Activated CD4-positive, alpha-beta T cell treated with anti-CD3 and anti-CD28 coated beads, Interleukin-2, amount 50 U/mL, for 4 hours (primary cell): ENCODE measurements at places on chromosomes 1 and 21.
A peak's percentile ranks its signal among the peaks of the same experiment; 100 is the strongest.

- DNase-seq = no peak
These were observed 365.9 kb downstream of the COL11A1 start for GRCh38 chr1:102742426-102742825.

DNA sequence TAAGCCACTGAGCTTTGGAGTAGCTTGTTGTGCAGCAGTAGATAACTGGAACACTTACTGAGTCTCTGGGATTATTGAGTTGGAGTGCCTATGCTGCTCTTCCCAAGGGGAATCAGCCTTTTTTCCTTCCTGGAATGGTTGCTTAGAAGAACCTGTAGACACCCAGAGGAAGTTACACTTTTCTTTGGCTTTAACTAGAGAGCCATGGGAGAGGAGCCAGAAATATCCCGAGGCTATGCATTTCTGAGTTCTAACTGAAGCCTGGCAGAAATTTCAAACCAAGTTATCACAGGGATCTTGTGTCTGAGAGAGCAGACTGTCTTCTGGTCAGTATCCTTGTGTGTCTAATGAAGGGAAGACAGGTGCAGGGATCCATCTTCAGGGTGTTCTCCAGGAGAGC, 28.3 kb downstream of the LAMC1 start:
- DNase-seq = no peak

DNA sequence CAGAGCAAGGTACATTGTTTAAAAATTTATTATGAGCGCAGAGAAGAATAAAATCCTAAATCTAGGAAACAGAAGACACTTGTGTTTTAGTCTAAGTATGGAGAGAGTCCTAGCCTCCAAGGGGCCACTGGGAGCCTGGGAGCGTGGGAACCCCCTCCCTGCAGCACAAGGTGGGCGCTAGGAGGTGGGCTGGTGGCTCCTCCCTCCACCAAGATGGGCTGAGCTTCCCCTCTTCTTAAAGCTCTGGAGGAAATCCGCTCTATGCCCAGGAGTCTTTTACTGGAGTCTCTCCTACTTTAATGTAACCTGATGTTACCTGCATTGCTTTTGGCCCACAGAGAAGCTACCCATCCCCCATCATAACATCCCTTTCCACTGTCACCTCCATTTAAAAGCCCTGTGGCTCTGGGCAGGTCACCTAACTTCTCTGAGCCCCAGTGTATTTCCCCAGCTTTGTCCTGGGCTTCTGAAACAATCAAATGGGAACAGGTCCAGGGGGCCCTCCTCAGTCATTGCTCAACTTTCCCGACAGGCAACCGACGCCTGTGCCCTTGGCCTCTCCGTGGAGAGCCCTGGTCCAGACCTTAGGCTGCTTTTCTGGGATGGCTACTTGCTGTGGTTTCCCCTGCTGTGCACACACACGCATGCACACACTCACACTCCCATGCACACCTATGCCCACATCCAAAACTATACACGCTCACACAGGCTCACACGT, 181.5 kb downstream of the NPHP4 start:
- DNase-seq = no peak

- no peak for DNase-seq
These were observed 3.4 kb downstream of the IGSF21 start for GRCh38 chr1:18110968-18111367.

DNA sequence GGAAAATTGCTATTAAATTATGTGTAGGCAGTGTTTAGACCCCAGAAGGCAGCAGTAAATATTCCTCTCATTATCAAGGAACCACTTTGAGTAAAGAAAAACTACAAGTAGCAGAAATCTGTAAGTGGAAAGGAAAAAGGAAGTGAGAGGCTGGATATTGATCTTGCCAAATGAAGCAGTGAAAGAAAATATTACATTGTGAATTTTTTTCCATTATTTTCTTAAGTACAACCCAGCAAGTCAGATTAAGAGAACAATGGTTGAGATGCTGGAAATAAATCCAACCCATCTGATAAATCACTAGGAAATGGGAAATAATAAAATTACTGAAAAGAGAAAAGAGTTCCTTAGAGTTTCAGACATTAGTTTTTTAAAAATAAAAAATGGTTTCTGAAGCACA, 106.7 kb downstream of the HMCN1 start:
- no peak for DNase-seq

- no peak for DNase-seq
These were observed 6.8 kb downstream of the CORT start for GRCh38 chr1:10456661-10457060.

GRCh38 chr1:60936591-60937342, 145.6 kb upstream of the NFIA start:
- DNase-seq = no peak

DNA sequence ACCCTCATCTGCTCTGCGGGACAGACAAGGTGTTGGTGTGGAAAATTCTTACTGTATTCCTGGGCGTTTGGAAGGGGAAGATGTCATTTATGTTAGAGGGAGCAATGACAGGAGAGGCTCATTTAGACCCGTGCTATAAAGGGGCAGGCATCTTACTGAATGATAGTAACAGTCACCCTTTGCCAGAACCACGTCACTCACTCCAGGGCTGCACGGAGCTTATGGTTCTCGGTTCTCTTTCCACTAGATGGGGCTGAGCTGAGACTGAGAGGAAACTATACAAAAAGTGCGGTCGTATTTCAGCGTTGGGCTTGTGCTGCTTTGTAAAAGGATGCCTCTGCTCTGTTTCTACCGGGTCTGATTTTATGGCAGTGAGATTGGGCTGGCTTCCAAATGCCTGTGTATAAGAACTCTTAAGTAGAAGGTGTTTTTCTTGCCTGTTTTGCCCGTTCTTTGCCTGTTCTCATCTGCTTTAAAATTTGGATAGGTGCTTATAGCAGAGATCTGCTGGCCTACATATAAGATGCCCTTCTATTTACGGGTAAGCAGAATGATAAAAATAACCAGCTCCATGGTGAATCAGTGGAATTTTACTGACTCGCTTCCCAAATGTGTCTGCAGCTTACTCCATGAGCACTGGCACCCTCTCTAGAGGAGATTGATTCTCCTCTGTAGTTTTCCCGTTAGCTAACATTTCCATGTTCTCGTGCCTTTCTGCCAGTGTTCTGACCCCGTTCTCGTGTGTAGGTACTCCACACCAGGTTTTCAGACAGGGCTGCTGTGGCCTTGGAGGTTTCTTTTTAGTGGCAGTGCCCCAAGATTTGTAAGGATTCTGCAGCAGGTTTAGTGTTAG, 55.9 kb downstream of the MRPS6 start:
- DNase-seq = peak; percentile 54

DNA sequence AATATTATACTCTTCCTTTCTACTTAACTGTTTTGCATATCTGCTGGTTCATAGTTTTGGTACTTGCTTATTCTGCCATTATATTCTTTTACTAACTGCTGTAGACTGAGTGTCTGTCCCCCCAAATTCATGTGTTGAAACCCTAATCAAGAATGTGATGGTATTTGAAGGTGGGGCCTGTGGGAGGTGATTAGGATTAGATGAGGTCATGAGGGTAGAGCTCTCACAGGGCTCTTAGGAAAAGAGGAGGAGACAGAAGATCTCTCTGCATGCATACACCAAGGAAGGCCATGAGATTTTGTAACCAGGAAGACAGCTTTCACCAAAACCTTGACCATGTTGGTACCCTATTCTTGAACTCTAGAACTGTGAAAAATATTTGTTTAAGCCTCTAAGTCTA, 354.1 kb upstream of the B3GALT2 start:
- no peak for DNase-seq

DNA sequence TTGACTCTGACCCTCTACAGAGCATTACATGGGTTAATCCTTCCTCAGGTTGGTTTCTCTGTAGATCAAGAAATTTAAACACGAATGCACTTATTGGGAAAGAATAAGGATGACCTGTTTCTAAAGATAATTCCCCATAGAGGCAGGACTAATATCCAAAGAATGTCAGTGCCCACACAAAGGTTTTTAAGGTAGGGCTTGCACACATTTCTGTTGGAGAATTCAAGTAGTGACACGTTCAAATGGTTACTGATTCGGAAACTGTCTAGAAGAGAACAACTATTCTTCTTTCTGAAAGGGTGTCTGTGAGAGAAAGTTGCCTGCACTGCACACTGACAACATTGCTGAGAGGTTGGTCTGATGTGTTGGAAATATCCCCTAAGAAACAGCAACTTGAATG, 167.3 kb downstream of the ZNF326 start:
- DNase-seq = no peak

- DNase-seq = peak; percentile 9
These were observed 4.2 kb downstream of the HHAT start for GRCh38 chr1:210332719-210333398.

DNA sequence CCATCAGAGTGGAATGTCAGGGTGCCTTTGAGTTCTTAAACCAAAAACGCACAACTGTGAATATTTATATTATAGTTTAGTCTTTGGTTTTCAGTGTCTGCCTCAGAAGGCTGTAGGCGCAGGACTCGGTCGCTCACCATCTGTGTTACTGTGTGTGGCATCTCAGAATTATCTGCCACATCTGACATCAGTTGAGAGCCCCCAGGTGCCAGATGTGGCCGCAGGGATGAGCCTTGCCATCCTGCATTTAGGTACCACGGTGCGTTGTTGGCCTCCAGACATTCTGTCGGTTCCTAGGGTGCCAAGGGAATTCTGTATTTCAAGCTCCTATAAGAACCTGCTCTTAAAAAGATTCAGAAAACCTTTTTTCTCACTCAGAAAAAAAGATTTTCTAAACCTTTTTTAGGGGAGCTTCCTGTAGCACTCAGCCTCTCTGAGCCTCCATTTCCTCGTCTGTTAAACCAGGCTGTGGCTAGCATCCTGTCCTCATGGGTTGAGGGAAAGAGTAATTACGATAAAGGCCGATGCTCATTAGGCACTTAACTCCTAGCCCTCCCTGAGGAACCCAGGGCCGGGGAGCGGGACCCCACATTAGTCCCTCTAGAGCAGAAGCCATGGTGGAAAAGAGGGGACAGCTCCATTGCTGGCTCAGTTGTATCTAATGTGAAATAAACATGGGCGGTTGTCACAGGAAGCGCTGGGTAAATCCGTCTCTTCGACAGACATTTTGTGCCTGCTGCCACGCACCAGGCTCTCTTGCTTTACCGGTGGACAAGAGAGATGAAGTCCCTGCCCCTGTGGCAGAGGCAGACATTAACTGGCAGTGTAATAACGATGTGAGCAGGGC, 70.2 kb upstream of the MORC3 start:
- no peak for DNase-seq

DNA sequence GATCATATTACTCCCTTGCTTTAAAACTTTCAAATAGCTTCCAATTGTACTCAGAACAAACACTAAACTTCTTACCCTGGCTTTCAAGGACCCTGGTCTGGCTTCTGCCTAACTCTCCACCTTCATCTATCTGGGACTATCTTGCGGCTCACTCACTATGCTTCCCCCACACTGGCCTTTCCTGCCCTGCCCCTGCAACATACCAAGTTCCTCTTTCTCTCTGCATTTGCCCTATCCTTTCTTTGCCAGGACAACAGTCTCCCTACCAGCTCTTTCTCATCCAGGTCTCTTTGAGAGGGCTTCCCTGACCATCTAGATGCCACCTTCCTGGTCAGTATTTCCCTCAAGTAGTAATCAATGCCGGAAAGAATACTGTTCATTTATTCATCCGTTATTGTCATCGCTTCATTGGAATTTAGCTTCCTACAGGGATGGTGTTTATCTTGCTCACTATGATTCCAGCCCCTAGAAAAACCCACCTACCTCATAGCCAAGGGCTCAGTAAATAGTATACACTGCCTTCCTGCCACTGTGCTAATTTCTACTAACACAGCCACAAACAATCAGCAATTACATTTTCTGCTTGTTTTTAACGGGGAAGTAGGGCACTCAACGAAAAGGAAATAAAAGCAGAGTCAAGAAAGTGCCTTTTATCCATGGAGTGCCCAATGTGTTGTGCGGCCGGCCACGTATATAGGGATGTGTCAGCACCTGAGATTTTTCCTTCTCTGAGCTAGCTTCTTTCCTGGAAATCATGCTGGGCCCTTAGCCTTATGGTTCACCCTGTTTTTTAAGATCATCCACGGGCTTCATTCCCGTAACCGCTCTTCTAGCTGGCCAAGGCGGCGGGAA, 521 bp upstream of the CDC7 start:
- no peak for DNase-seq

GRCh38 chr1:59180735-59181134, 116.2 kb upstream of the FGGY start:
- DNase-seq = no peak

DNA sequence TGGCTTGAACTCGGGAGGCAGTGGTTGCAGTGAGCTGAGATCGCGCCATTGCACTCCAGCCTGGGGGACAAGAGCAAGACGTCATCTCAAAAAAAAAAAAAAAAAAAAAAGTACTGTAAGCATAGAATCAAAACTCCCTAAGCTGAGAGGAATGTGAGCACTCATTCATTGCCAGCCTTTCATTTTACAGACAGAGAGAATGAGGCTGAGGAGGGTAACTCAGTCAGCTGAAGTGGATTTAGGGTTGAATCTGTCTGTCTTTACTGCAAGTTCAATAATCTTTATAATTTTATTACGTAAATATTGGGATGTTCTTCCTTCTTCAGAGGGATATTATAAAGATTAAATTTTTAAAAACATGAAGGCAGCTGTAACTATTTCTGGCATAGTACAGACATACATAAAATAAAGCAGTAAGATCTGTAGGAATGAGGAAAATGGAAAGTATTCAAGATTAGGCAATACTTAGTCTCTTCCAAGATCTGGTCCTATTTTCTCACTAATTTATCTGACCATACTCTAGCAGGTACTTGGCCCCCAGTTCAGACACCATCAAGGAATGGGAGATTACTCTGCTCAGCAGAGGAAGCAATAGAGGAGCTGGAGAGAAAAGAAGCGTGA, 24.1 kb upstream of the MNDA start:
- DNase-seq = no peak

DNA sequence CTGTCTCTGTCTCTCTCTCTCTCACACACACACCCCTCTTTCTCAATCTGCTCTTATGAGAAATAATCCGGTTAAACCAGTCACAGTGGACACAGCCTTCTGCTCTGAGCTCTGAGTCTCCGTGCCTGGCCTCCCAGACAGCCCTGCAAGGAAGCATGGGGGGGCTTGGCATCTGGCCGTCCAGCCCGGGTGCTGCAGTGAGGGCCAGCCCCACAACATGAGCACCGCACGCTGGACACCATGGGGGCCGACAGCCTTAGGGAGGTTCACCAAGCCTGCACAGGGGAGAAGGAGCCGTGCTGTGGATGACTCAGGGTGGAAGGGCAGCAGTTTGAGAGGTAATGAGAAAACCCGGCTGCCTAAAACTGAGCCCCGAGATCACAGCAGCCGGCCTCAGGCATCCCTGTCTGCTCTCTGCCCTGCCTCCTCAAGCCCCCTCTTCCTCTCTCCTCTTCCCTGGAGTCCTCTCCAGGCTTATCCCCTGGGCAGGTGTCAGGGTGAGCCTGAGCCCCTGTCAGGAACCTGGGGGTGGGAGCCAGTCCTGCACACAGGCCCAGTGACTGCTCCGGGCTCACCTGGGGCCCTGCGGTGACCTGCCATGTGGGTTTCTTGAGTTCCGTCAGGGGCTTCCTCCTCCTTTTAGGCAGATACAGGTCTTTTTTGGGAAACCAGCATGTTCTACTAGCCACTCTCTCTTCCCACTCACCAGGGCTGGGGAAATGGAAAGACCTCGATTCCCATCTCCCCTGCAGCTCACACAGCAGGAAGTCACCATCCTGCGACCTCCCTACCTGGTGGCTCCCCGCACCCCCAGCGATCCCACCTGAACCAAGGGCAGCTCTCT, 92.8 kb downstream of the ITPKB start:
- no peak for DNase-seq

GRCh38 chr1:16173447-16174260, 17.8 kb upstream of the EPHA2 start:
- no peak for DNase-seq
